Globus pallidus (tissue), 1 donor: ENCODE measurements at places on chromosomes 5 and 9.

GRCh38 chr5:51381761-51382474 lies 1.3 kb upstream of the ISL1 start:
- no peak for DNase-seq

DNA sequence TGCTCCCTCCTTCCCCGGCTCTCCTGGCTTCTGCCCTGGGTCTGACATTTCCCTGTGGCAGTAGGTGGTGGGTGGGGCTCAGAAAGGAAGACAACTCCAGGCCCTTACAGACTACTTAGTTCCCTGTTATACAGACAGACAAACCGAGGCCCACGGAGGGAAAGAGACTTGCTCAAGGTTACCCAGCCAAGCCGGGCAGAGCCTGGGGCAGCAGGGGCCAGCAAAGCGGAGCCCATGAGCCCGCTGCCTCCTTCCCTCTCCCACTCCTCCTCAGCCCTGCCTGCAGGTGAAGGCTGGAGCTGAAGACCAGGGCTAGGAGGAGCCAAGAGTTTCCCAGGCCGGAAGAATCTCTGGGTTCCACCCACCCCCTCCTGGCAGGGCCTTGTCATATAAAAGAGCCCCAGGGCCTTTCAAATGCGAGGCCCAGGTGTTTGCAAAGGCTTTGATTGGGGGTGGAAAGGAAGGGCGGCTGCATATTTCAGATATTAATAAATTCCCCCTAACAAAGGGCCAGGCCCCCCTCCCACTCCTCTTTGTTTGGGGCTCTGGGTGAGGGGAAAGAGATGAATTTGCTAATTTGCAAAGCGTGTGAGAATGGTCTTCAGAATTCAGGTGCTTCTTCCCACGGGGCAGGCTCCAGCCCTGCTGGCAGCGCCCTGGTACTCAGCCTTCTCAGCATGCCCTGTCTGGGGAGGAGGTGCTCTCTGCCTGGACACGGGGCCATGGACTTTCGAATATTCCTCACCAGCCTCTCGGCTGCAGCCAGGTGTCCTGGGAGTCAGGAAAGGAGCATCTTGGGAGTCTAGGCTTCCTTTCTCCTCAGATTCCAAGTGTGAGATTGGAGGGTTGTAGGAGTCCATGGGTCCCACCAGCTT lies 21.5 kb downstream of the SLC6A7 start:
- no peak for DNase-seq

DNA sequence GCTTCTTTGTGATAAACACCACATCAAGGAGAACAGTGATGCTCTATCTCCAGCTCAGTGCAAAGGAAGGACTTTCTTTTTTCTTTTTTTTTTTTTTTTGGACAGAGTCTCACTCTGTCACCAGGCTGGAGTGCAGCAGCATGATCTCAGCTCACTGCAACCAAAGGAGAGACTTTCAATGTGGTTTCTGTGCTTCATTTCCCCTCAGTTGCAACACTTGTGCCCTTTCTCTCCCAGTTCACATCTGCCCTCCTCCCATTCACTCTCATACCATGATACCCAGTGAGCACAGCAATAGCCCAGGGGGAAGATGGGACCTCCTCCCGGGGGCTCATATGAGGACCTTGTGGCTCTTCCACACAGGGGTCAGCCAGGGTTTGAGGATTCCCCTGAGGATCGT lies 110.0 kb downstream of the MTRR start:
- no peak for DNase-seq

GRCh38 chr5:124906339-124907097 lies 160.1 kb upstream of the ZNF608 start:
- DNase-seq: peak; percentile 94

DNA sequence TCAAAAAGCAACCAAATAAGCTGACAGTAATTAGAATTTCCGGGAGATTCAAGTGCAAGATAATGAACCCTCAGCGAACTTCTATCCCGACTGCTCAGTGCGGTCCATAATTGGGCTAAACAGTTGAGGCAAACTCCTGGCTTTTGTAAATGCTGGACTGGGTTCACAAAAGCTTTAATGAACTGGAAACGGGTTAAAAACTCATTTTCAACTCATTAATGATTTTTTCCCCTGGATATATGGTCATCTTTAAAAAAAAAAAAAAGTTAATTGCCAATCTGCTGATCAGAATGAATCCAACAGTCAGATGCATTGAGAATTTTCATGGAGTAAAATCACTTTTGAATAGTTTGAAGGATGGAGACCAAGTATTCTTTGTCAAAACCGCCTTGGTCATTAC lies 79.5 kb upstream of the WWC1 start:
- no peak for DNase-seq

- DNase-seq: no peak
Measured at GRCh38 chr5:102845041-102845440, 89.9 kb downstream of the PAM start.

DNA sequence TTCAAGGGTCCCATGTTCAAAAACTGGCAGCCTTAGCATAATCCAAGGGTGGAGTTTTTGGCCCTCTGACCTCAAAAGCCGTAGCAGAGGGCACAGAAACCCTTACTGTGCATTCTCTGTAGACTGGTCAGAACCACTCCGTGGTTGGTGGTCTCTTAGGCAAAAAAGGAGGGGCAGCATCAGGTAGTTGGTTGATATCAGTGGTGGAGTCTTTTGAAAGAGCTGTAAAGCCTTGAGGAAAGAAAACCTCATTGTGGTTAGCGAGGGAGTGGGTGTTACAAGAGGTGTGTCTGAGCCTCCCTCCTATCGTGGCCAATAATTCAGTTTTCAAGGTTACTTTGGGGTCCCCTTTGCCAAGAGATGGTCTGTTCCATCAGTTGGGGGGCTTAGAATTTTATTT lies 40.9 kb downstream of the ARHGEF28 start:
- no peak for DNase-seq

DNA sequence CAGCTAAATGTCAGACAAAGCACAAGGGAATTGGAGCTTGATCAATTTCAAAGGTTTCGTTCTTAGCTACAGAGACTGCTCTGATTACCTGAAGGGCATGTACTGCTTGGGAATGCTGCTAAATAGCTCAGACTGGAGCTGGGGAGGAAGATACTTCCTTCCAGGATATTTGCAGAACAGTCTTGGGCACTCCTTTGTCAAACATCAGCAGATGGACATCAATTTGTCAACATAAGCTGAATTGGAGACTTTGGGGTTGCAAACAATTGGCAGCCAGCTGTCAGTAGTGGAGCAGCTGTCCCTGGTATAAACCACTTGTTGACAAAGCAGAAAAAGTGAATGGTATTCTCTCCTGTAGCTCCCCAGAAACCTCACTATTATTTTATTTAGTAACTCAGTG lies 182.0 kb downstream of the CCDC192 start:
- no peak for DNase-seq

DNA sequence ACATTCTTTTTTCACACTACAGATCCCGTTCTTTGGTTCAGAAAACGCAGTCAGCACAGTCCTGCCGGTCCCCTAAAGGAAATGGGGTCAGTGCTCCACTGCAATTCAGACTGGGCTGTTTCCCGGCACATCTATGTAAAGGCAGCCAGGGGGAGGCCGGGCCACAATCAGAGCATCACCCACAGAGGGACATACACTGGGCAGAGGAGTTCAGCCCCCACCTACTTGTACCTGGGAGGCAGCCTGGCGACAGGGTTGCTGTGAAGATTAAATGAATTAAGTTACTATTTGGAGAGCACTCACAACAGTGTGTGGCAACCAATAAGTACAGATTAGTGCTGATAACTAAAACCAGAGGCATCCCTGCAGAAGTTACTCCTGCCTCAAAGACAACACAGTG lies 4.5 kb downstream of the PTPN3 start:
- DNase-seq: no peak

GRCh38 chr5:93226202-93226735 lies 354.8 kb downstream of the NR2F1-AS1 start:
- DNase-seq: no peak

GRCh38 chr5:172772112-172772906 lies 1.3 kb upstream of the DUSP1 start:
- peak; percentile 67 for DNase-seq

DNA sequence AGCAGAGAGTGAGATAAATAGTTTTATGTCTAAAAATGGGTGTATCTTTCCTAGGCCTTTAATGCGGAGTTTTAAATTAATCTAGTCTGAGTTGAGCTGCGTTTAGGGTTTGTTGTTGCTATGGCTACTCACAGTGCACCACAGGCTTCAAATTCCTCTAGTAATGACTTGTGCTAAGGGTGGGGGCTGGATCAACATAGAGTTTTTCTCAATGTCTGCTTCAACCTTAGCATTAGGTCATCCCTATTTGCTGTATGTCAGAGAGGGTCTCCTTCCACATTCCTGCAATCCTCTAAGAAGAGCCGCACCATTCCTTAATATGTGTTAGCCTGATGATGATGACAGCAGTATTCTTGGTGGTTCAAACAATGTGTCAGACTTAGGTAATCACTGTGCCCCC lies 465.6 kb upstream of the KIF2A start:
- DNase-seq: no peak

- no peak for DNase-seq
Measured at GRCh38 chr5:170287532-170287931, 10.0 kb downstream of the LCP2 start.

GRCh38 chr5:114319821-114320220 lies 42.0 kb upstream of the KCNN2 start:
- DNase-seq: no peak

DNA sequence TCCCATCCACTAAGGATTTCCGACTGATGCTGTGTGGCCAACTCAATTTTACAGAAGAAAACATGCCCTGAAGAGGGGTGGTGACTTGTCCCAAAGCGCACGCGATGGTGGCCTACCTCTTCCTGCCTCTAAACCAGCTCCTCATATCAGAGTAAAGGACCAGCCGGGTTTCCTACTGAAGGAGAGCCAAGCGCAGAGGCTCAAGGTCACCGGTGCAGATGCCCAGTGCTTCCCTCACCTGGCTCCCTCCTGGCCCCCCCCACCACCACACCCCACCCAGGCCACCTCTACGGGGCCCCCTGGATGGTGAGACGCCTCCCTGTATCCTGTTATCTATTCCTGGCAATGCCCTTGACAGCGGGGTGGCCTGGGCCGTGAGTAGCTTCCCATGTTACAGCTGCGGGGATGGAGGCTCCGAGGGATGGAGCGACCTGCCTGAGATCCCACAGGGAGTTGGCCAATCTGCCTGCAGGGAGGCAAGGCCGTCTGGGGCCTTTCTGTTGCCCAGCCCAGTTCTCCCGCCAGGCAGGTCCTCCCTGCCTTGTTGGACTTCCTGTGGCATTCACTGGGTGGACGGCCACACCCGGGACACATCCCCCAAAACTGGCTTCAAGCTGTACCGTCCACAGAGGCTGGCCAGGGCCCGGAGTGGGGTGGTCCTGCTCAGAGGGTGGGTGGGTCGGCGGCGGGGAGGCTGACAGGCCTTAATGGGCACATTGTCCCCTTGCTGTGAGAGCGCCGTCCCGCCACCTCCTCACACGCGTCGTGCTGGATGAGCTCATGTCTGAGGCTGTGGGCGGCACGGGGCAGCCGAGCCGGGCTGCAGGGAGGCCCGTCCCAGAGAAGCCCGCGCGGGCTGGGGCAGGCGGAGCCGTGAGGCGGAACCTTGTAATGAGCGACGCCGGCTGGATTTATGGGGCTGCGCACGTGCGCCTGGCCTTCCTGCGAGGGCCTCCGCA lies 72.5 kb downstream of the MACROH2A1 start:
- no peak for DNase-seq

DNA sequence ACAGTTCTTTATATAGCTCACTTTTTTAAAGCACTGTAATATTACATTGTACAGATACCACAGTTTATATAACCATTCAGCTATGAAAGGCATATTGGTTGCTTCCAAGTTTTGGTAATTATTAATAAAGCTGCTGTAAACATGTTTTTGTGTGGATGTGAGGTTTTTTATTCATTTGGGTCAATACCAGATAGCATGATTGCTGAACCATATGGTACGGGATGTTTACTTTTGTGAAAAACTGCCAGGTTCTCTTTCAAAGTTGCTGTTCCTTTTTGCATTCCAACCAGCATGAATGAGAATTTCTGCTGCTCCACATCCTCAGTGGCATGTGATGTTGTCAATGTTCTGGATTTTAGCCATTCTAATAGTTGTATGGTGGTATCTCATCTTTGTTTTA lies 439.6 kb upstream of the NMUR2 start:
- DNase-seq: no peak

DNA sequence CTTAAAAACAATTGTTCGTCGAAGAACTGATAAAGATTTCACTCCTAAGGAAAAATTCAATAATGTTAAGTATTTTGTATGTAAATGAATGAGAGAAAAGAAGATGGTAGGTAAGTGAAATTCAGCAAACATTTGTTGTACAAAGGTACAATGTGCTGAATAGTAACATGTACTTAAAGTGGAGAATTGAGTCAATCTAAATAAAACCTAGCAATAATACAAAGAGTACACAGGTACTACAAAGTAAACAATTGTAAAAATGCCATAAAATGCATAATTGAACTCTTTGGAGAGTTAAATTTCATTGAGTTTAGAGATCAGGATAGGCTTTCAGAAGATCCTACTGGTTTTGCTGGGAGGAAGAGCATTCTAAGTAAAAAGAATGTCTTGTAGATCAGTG lies 82.9 kb downstream of the ERBIN start:
- DNase-seq: no peak

GRCh38 chr9:35871545-35871944 lies 1.3 kb upstream of the OR13J1 start:
- DNase-seq: no peak

GRCh38 chr9:89434636-89435035 lies 63.3 kb downstream of the SEMA4D start:
- DNase-seq: no peak

DNA sequence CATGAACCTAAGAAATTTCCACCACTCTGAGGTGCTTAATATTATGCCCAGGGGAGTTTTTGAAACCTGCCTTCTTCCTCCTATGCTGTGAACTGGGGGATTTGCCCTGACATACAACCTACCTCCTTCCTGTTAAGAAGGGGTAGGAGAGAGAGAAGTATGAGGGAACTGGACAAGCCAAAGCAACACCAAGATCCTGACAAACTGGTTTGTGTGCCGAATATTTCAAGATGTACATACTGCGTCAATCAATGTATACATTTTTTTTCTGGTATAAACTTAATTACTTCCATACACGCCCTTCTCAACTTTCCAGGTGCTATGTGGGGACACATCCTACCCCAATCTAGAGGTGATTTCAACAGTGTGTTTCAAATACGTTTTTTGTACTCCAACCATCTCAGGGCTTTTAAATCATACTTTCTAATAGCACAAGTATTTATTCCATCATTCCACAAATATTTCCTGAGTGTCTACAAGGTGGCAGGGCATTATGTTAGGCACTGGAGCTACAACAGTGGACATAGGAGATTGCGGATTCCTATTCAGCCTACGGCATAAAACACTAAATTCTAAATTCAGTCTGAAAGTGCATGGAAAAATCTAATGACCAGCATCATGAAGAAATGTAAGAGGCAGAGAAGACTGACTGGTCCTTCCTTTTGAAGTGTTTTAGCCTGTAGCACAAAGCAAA lies 70.1 kb upstream of the IFNK start:
- DNase-seq: no peak

DNA sequence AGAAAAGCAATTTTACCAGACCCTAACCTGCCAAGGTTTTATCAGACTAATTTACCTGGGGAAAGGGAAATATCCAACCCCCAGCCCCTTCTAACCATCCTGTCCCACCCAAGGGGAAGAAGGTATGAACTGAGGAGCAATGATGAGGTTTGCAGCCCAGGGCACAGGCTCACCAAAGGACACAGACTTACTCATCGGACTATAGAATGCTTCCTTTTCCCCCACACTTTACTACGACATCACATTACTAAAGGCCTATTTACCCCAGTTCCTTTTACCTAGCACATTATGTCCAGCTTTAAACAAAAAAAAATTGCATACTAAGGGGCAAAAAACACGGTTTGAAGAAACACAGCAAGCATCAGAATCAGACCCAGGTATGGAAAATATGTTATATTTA lies 94.1 kb upstream of the FST start:
- DNase-seq: no peak
